Endodermal cell (in vitro differentiated cells): ENCODE measurements at places on chromosomes 1 and 21. TPM values are rescaled to one million over a fixed set of nuclear protein-coding genes. Genes with fewer than 3 reads are reported as not detected.

ZNF593OS gene
- total RNA-seq, result not detected in 2 replicates

- DNase-seq, result peak; percentile 59
These were observed 10.0 kb upstream of the ABCG1 start for GRCh38 chr21:42208801-42209490.

DNA sequence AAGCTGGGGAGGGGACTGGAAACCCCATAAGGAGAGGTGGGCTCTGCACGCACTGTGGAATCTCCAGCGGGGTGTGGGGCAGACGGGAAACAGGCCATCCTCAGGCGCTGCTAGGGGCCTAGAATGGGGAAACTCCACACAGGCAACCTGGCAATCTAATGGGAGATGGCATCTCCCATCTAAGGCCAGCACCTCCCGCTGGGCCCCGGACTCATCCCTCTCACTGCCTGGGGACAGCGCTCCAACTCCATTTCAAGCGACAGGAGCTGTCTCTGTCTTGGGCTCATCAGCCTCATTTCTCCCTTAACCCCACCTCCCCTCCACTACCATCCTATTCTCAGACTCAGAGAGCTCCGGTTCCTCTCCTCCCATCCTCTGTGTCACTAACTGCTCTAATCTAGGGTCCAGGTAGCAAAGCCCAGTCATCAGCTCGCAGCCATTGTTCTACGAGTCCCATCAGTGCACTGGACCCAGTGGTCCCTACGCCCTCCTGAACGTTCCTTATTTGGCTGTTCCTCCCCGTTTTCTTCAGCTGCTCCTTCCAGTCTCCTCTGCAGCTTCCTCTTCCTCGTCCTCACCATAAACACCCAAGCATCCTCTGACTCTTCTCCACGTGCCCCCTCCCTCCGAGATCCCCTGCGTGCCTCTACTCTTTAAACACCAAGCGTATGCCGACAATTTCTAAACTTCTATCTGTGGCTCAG lies 93.4 kb upstream of the CASZ1 start:
- DNase-seq, result no peak

- DNase-seq, result no peak
These were observed 27.3 kb downstream of the STPG1 start for GRCh38 chr1:24386241-24386640.

AQP10 gene
- total RNA-seq, result not detected in 2 replicates

KRTAP13-1 gene
- total RNA-seq, result not detected in 2 replicates

DNA sequence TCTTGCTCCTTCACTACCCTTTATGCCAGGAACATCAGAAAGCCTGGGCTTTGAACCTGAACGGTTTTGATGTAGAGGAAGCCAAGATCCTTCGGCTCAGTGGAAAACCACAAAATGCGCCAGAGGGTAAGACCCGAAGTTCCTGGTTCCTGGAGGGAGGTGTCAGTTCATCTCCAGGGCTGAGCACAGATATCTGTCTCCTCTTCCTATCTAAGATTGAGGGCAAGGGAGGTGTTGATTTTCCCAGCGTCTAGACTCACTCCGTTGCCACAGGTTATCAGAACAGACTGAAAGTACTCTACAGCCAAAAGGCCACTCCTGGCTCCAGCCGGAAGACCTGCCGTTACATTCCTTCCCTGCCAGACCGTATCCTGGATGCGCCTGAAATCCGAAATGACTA lies 915 bp downstream of the CDC20 start:
- DNase-seq, result no peak

CDCA8 gene
- total RNA-seq, result 28.4 to 51.8 TPM (median 49.7 TPM) in 3 replicates

DYNLT4 gene
- 0.54 TPM in 1 of 2 replicates, not detected in the other for total RNA-seq

SLC27A3 gene
- total RNA-seq, result 53.2 and 60.6 TPM in 2 replicates

GRCh38 chr1:34844252-34844634 lies 15.3 kb downstream of the SMIM12 start:
- peak; percentile 81 for DNase-seq

DNA sequence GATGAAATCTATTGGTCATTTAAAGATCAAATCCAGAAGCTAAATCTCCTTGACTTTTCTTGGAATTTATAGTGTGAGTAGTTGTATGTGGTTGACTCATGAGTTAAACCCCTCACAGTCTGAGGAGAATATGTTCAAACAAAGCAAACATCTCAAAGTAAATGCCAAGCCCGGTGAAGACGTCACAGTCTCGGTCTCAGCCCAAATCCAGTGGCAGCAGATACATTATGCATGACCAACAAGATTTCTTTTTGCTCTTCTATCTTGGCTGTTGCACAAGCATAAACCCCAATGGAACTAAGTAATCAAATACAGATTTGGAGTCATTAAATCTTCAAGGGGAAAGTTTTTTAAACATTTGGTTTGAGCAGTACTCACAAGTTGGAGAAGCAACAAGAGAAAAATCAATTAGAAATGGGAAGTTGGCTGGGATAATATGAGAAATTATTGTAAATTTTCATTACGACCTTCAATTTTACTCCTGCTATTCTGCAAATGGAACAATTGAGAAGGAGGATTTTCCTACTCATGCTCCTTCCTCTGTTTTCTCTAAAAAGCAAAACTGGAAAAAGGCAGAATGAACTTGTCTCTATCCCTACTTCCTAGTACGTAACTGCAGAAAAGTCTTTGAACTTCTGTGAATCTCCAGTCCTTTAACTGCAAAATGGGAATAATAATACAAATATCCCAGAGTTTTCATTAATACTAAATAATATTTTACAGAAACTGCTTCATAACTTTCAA lies 575.8 kb downstream of the NUF2 start:
- DNase-seq, result no peak

HSD3B1 gene
- not detected in 2 replicates for total RNA-seq

TMEM200B gene
- total RNA-seq, result 36.5 to 54.8 TPM (median 49.4 TPM) in 3 replicates

GRCh38 chr21:15285556-15285955 lies 220.8 kb upstream of the NRIP1 start:
- DNase-seq, result no peak

UBXN10 gene
- total RNA-seq, result 2.5 and 2.6 TPM in 2 replicates

- DNase-seq, result no peak
These were observed 123.2 kb downstream of the CASZ1 start for GRCh38 chr1:10673109-10673711.

DNA sequence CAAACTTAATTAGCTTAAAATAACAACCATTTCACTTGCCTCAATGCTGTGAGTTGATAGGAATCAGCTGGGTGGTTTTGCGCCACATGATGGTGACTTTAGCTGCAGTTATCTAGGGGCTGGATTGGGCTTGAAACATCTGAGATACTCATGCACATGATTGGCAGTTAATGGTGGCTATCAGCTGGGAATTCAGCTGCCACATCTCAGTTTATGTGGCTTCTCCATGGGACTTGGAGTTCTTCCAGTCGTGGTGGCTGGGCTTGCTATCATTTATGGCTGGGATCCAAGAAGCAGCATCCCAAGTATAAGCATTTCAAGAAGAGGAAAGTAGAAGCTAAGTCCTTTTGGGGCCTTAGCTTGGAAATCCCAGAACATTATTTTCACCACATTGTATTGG lies 36.4 kb downstream of the PDC start:
- DNase-seq, result no peak

DNA sequence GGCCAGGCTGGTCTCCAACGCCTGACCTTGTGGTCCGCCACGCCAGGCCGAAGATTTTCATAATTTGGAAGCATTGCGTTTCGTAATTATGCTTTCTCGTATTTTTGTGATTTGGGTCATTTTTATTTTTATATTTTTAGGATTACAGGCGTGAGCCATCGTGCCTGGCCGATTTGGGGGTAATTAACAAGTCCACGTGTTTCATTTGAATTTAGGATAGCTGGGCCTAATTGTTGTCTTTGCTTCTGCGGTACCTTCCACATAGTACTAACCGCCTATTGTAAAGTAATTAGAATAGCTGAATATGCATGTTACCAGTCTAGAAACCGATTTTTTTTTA lies 1.0 kb downstream of the RCC1 start:
- DNase-seq, result no peak

GRCh38 chr1:25435397-25436108 lies 4.9 kb downstream of the MACO1 start:
- DNase-seq, result no peak

GRCh38 chr1:31122101-31122735 lies 56.7 kb upstream of the PUM1 start:
- DNase-seq, result peak; percentile 54

- no peak for DNase-seq
These were observed 18.2 kb upstream of the TRNAU1AP start for GRCh38 chr1:28534671-28535070.

- DNase-seq, result peak; percentile 48
These were observed 2.3 kb downstream of the IL6R start for GRCh38 chr1:154407198-154408091.

CELA3B gene
- not detected in 3 replicates for total RNA-seq

DNA sequence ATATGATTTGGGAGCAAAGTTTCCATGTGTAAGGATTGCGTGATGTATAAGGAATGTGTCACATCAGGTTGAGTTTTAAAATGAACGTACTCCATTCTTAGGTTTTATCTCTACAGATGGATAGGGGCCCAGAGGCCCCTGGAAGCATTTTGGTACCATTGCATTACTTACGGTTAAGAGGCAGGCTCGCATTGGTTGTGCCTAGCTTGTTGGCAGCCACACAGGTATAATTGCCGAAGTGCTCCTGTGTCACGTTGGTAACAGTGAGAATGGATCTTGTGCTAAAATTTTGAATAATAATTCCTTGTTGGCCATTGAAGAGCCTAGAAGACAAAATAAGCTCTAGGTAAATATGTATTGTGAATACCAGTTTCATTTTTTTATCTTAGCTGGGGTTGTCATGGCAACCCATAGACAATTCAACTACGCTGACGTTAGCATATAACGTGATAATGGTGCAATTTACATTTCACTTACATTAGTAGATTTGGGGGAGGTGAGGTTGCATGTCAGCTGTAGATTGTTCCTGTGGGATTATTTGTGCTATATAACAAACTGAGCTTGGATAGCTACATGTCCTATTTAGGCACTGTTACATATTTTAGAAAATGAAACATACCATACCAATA lies 511.9 kb upstream of the ZRANB2 start:
- no peak for DNase-seq

KRTAP11-1 gene
- not detected in 2 replicates for total RNA-seq

- no peak for DNase-seq
These were observed 2.0 kb upstream of the GJC2 start for GRCh38 chr1:228147768-228148167.

- no peak for DNase-seq
These were observed 157.0 kb downstream of the RYR2 start for GRCh38 chr1:237199026-237199425.

- no peak for DNase-seq
These were observed 2.8 kb downstream of the IFI16 start for GRCh38 chr1:159012495-159012894.

- no peak for DNase-seq
These were observed 47.5 kb downstream of the SSX2IP start for GRCh38 chr1:84642774-84643173.

- DNase-seq, result no peak
These were observed 938.7 kb downstream of the TTLL7 start for GRCh38 chr1:83060221-83060620.

DNA sequence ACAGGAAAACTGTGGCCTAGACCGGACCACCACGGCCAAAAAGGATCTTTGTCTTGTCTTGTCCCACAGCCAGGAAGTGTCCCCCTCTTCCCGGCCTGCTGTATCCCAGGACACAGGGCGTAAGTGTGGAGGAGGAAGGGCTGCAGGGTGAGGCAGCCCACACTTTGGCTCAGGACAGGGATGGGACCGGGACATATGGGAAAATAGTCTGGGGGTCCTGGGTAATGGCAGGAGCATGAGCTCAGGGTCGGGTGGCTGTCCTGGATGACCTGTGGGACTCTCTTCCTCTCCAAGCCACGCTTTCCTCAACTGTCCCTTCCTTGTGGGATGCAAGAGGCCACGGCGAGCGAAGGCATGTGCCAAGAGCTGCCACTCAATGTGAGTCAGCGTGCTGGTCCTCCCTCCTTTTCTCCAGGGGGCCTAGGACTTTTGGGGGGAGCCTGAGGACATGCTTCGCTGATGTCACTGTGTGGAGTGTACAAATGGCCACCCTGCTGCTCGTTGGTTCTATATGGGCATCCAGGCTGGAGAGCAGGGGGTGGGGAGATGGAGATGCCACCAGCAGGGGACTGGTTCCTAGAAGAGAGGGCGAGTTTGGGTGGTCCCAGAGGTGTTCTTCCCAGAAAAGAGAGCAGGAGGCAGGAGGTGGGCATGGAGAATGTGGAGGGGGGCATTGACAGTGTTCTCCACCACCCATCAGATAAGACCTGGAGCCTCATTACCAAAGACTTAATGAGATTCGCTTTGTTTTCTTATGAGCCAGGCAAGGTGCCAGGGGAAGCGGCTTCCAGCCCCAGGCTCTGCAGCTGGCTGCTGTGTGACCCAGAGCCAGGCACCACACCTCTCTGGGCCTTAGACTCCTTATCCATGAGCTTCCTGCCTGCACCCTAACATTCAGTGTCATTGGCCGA lies 11.5 kb upstream of the PADI1 start:
- DNase-seq, result peak; percentile 31

DNA sequence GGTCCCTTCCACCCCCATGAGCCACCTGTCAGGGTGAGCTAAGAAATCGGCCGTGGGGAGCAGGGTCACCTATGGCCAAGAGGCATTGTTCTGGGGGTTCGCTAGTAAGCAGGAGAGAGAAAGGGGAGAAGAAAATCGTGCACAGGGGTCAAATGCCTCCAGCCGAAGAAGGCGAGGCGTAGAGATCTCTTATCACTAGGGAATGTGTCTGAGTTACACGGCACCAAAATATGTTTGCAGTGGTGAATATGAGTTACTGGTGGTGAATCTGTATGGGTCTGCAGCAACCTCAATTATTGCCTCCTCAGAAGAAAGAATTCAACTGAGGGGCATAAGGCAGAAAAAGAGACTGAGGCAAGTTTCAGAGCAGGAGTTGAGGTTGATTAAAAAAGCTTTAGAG lies 54.2 kb upstream of the RABGAP1L start:
- no peak for DNase-seq

DNA sequence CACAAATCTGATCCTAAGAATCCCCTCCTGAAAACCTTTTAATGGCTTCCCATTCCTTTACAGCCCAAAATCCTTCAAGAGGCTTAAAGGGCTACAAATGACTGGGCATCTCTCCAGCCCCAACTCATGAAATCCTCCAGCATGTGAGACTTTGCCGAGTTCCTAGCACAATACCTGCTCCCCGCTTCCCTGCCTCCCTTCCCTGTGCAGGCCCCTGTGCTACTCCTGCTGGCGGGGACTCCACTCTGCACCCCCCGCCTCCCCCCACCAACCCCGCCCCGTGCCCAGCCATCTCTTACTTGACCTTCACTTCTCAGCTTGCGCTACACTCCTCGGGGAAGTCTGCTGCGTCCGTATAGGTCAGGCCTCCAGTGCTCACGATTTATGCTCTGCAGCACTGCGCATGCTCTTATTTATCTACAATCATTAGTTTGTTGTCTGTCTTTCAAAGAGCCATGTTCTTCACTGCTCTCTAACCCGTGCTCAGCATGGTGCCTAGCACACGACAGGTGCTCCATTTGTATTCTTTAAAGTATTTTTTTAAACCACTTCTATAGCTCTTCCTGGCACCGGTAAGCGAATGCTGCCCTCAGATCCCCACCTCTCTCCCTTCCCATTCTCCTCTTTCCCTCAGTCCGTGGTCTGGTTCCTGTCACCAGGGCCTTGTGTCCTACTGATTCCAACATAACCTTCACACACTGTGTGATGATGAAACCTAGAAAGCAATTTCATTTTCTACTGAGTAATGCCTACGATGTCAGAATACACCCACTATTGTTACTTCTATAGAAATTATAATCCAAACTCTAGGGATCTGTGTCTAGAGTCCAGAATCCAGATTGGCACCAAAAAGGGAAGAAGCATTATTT lies 37.5 kb upstream of the PLA2G2C start:
- peak; percentile 67 for DNase-seq

GRCh38 chr1:101483982-101484688 lies 247.3 kb downstream of the S1PR1 start:
- no peak for DNase-seq

GRCh38 chr1:153550827-153551500 lies 1.9 kb upstream of the S100A3 start:
- DNase-seq, result peak; percentile 34

- no peak for DNase-seq
These were observed 104.4 kb downstream of the UCHL5 start for GRCh38 chr1:192954705-192955265.

PARP1 gene
- total RNA-seq, result 173 and 176 TPM in 2 replicates
